Ascending aorta (tissue), 2 donors: ENCODE measurements at places on chromosomes 16 and 17. TPM values are rescaled to one million over a fixed set of nuclear protein-coding genes. Genes with fewer than 3 reads are reported as not detected.
A peak's percentile ranks its signal among the peaks of the same experiment; 100 is the strongest.

- peak overlapping the region; percentile 84 for H3K27ac ChIP-seq
- H3K4me1 ChIP-seq: peaks cover 35% of the 10 kb centered on the region
- H3K4me3 ChIP-seq: peak overlapping the region; percentile 23
- H3K36me3 ChIP-seq: peaks cover 4% of the 10 kb centered on the region
- DNase-seq: no peak
- H3K27me3 ChIP-seq: no peaks in the 10 kb centered on the region
These were observed 8.2 kb downstream of the CAVIN1 start for GRCh38 chr17:42414704-42415409.

GRCh38 chr17:31002047-31002446 lies 31.2 kb downstream of the RNF135 start:
- no peaks in the 10 kb centered on the region for H3K27me3 ChIP-seq
- DNase-seq: no peak
- H3K36me3 ChIP-seq: peaks cover 31% of the 10 kb centered on the region
- no peaks in the 10 kb centered on the region for H3K4me1 ChIP-seq

DNA sequence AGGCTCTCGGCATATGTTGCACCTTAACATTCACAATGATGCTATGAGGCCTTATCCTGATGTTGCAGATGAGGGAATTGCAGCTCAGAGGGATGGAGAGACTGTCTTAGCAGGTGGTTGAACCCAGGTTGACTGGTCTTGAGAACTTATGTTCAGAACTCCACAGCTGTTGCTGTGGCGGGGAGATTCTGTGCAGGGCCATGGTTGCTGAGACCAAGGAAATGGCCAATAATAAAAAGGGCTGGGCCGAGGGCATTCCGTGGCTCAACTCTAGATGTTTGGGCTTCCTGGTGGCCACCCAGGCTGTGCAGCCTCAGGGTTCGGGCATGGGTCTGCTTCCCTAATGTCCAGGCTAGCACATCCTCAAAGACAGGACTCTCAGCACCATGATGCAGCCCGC lies 5.9 kb downstream of the KSR1 start:
- no peak overlapping the region for H3K4me3 ChIP-seq
- no peak overlapping the region for H3K27ac ChIP-seq
- no peaks in the 10 kb centered on the region for H3K36me3 ChIP-seq
- DNase-seq: no peak
- no peaks in the 10 kb centered on the region for H3K4me1 ChIP-seq

DNA sequence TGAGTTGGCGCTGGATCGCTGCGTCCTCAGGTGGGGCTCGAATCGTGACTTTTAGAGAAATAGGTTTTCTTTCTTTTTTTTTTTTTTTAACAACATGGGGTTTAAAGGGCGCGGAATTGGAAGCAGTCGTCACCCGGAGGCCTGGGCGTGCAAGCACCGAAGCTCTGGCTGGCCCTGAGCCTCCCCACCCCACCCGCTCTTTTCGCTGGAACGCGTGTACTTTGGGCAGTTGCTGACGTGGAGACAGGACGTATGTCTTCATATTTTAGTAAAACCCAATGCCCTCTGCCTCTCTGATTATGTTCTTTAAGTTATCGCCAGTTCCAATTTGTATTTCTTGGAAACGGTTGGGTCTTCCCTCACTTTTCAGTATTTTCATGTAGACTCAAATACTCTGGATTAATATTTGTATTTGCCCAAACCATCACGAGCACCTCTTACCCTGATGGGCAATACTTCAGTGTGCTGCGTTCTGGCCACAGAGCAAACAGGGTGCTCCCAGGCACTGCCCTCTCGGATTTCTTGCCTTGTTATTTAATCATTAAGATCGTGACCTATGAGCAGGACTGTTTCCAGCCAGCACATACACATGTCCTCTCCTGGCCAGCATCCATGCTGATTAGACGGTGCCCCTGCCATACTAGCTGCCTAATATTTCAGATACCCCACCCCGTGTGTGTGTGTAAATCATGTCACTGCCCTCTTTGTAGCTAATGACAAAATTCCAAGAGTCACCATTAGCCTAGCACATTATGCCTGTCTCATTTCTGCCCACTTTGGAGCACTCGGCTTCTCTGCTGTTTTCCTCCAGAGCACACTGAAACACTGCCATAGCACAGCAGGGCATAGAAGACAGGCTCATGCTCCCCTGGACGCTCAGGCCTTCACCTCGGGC lies 805 bp upstream of the C16orf95 start:
- H3K4me3 ChIP-seq: peak overlapping the region; percentile 82
- H3K4me1 ChIP-seq: peaks cover 6% of the 10 kb centered on the region
- no peaks in the 10 kb centered on the region for H3K36me3 ChIP-seq
- peak overlapping the region; percentile 96 for H3K27ac ChIP-seq
- no peaks in the 10 kb centered on the region for H3K27me3 ChIP-seq

SHISA9 gene
- total RNA-seq: 8.9 TPM

RNF157 gene
- total RNA-seq: 2.4 TPM

NFE2L1 gene
- total RNA-seq: 114 TPM

KRT36 gene
- not detected for total RNA-seq

ZNF750 gene
- total RNA-seq: not detected

- no peaks in the 10 kb centered on the region for H3K27me3 ChIP-seq
- peak; percentile 96 for DNase-seq
- peaks cover 22% of the 10 kb centered on the region for H3K4me1 ChIP-seq
- no peak overlapping the region for H3K4me3 ChIP-seq
- peak overlapping the region; percentile 91 for H3K27ac ChIP-seq
These were observed 72.2 kb upstream of the CREBBP start for GRCh38 chr16:3952737-3953131.

KRT20 gene
- total RNA-seq: not detected

CACNG4 gene
- not detected for total RNA-seq

DNA sequence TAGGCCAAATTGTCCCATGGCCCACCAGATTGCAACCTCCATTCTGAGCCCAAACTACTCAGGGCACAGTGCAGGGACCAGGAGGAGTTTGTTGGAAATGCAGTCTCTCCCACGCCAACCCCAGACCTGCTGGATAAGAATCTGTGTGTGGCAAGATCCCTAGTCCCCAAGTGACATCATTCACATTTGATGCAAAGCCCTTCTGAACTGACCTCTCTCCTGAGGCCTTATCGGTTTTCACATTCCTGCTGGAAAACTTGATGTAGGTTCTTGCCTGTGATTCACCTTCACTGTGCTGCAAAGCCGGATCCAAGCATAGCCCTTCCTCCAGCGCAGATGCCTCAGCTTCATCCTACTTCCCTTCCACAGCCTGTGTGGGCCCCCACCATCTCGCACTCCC lies 6.6 kb upstream of the SHCBP1 start:
- no peaks in the 10 kb centered on the region for H3K27me3 ChIP-seq
- H3K4me3 ChIP-seq: no peak overlapping the region
- no peak overlapping the region for H3K27ac ChIP-seq
- no peaks in the 10 kb centered on the region for H3K36me3 ChIP-seq
- no peak for DNase-seq

- H3K27ac ChIP-seq: no peak overlapping the region
- no peak overlapping the region for H3K4me3 ChIP-seq
- H3K4me1 ChIP-seq: no peaks in the 10 kb centered on the region
- H3K36me3 ChIP-seq: peaks cover 2% of the 10 kb centered on the region
These were observed 108.9 kb downstream of the MAP2K6 start for GRCh38 chr17:69523244-69523861.

DNA sequence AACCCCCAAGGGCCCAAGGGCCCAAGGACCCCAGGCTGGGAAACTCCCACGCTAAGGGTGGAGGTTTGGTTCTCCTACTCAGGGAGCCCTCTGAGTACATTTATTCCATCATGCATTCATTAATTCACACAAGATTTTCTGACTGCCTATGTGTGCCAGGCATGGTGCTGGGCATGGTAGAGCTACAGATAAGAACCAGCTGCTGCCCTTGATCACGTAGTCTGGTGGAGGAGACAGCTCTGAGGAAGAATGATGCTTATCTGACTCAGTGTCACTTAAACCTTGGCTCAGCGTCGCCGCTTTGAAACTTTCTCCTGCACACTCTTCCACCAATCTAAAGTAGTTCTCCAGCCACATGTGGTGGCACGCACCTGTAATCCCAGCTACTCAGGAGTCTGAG lies 3.6 kb upstream of the ARL4D start:
- peaks cover under 1% of the 10 kb centered on the region for H3K4me1 ChIP-seq
- H3K27ac ChIP-seq: no peak overlapping the region

GRCh38 chr16:73510852-73511251 lies 462.9 kb upstream of the ZFHX3 start:
- DNase-seq: no peak
- H3K27me3 ChIP-seq: no peaks in the 10 kb centered on the region
- no peaks in the 10 kb centered on the region for H3K4me1 ChIP-seq
- H3K4me3 ChIP-seq: no peak overlapping the region
- no peak overlapping the region for H3K27ac ChIP-seq
- H3K36me3 ChIP-seq: no peaks in the 10 kb centered on the region

RANBP10 gene
- total RNA-seq: 50.0 TPM

ASPA gene
- 0.11 TPM for total RNA-seq

TBC1D3 gene
- total RNA-seq: not detected

NPIPA3 gene
- total RNA-seq: not detected

DNA sequence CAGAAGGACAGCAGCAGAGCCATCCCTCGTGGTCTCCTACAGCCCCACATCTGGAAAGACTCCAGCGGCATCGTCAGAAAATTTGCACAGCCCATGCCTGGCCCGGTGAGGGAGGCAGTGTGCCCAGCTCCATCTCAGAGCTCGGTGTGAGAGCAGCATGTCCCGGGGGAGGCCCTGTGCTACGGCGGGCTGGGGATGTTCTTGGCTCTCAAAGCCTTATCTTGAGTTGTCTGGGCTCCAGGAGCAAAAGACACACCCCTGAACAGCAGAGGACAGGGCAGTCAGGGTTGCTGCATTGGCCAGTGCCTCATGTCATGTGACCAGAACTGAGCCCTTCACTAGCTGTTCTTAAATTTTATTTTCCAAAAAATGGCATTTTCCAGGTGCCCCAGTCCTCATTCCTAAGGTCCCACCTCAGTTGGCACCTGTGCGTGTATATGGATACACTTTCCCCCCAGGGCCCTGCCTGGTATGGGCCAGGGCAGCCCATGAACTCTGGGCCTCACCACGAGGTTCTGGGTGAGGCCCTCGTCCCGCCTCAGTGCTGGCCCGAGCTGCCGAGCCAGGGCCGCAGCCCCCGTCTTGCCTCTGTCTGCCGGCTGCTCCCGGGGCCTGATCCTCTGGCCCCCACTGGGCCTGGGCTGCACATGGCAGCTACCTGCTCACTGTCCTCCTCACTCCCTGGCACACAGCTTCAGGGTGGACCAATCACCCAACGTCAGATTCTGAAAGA lies 3.0 kb downstream of the NUDT16L1 start:
- peaks cover 32% of the 10 kb centered on the region for H3K4me1 ChIP-seq
- DNase-seq: no peak
- H3K27me3 ChIP-seq: no peaks in the 10 kb centered on the region
- H3K36me3 ChIP-seq: peaks cover 58% of the 10 kb centered on the region
- no peak overlapping the region for H3K4me3 ChIP-seq

DNA sequence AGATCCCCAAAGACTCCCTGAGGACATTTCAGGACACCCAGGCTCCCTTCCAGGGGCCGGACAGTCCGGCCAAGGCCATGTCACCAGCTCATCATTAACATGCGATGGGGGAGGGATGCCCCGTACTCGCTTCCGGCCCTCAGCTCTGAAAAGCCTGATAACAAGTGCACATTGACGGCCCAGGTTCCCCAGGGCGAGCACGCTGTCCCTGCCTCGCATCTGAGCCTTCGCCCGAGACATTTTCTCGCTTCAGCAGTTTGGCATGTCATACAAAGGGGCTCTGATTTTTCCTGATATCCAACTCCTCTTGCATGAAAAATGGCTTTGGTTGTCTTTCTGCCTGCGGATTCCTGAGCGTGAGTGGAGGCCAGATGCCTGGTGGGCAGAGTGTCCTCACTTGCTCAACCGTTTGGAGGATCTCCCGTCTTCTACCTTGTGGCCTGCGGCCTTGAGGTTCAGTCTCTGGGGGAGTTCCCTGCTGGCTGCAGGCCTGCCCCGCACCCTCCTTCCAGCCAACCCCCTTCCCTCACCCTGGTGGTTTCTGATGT lies 14.1 kb downstream of the CACNG4 start:
- H3K4me1 ChIP-seq: no peaks in the 10 kb centered on the region
- H3K36me3 ChIP-seq: no peaks in the 10 kb centered on the region
- DNase-seq: no peak
- no peak overlapping the region for H3K27ac ChIP-seq
- H3K4me3 ChIP-seq: no peak overlapping the region

DNA sequence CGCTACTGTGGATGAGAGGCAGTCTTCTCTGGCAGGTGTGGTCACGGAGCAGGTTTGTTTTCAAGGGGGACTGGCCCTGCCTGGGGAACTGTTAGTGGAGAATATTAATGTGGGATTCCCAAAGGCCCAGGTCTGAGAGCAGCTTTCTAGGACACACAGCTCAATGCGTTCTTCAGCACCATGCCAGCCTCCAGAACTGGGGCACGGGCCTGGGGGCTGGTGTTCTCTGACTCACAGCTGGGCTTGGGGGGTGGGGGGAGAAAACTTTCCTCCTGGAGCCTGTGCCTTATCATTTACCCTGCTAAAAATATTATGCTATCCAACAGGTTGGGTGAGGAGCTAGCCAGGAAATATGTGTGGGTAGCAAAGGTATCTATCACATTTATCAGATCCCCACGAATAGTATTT lies 13.5 kb upstream of the LHX1 start:
- H3K4me1 ChIP-seq: no peaks in the 10 kb centered on the region
- no peak overlapping the region for H3K4me3 ChIP-seq
- no peaks in the 10 kb centered on the region for H3K36me3 ChIP-seq
- no peak overlapping the region for H3K27ac ChIP-seq
- DNase-seq: no peak

NOS2 gene
- not detected for total RNA-seq

DNA sequence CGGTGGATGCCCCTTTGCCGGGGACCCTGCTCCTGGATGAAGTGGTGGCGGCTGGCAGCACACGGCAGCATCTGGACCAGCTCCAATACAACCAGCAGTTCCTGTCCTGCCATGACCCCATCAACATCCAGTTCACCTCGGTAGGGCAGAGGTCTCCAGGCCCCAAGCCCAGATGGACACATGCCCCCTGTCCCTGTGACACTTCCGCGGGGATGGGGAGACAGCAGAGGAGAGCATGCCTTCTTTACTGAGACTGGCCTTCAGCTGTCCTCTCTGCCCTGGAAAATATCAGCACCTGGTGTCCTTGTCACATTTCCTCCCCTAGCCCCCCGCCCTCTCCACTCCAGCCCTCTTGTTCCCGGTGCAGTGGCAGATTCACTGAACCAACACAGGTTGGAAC lies 6.2 kb downstream of the CHAD start:
- H3K36me3 ChIP-seq: peaks cover 3% of the 10 kb centered on the region
- H3K27me3 ChIP-seq: no peaks in the 10 kb centered on the region
- H3K4me1 ChIP-seq: no peaks in the 10 kb centered on the region
- no peak overlapping the region for H3K4me3 ChIP-seq
- H3K27ac ChIP-seq: no peak overlapping the region

KRT23 gene
- total RNA-seq: not detected

GRCh38 chr16:50276801-50277555 lies 10.6 kb downstream of the ADCY7 start:
- peaks cover 4% of the 10 kb centered on the region for H3K4me1 ChIP-seq
- H3K36me3 ChIP-seq: no peaks in the 10 kb centered on the region
- H3K4me3 ChIP-seq: no peak overlapping the region
- no peak overlapping the region for H3K27ac ChIP-seq
- H3K27me3 ChIP-seq: no peaks in the 10 kb centered on the region

GRCh38 chr17:35804658-35805192 lies 4.6 kb upstream of the TAF15 start:
- H3K27me3 ChIP-seq: no peaks in the 10 kb centered on the region
- peaks cover 4% of the 10 kb centered on the region for H3K4me1 ChIP-seq
- DNase-seq: no peak
- H3K36me3 ChIP-seq: no peaks in the 10 kb centered on the region
- no peak overlapping the region for H3K4me3 ChIP-seq
- peak overlapping the region; percentile 53 for H3K27ac ChIP-seq

- no peak overlapping the region for H3K4me3 ChIP-seq
- no peaks in the 10 kb centered on the region for H3K36me3 ChIP-seq
- no peak for DNase-seq
- no peaks in the 10 kb centered on the region for H3K27me3 ChIP-seq
These were observed 638.2 kb upstream of the SOX9 start for GRCh38 chr17:71482625-71483024.

SYCE1L gene
- total RNA-seq: not detected
